ENCODE measurements at places on chromosomes 11 and 22.

DNA sequence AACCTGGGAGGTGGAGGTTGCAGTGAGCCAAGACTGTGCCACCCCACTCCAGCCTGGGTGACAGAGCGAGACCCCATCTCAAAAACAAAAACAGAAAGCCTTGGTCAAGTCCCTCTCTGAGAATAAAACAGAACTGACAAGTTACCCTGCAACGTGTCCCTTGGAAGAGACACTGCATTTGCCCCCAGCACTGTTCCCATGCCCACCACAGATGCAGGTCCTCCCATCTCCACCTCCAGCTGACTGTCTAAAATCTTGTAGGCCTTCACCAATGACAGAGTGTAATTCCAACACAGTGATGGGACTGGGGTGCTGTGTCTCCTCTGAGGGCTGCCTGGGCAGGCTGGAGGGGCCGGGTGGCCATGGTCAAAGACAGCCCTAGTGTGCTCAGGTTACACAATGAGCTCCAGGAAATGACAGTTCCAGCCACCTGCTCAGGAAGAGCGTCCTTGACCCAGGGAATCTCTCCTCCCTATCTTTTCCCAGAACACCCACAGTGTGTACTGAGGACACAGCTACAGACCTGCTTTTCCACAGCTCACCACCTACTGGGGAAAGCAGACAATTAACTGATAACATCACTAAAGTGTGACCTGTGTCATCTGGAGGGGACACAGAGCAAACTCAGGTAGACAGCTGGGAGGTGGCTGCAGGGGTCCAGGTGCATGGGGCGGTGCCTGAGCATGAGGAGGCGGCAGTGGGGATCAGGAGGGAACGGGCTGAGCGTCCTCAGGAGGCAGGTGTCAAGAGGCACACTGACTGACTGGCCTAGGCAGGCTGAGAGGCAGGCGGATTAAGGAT lies 56.4 kb downstream of the ARFGAP3 start:
- no peak for DNase-seq

GRCh38 chr11:8013833-8014232 lies 26.7 kb downstream of the EIF3F start:
- DNase-seq, result no peak

DNA sequence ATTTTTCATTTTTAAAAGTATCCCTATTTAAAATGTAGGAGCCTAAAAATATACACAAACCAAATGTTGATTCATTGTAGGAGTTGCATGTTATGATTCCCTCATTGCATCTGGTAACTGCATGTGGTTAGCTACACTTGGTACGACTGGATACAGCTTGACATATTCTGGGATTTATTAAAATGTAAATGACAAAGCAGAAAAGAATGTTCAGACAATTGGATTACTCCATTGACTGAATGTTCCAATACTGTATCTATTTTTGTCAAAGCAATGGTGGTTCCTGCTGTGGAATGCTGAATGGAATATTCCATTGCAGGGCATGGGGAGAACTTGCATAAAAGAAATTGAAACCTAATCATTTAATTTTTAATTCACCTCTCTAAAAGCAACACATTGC lies 30.8 kb downstream of the BLID start:
- no peak for DNase-seq

- no peak for DNase-seq
These were observed 168.9 kb upstream of the CHORDC1 start for GRCh38 chr11:90391756-90392155.

GRCh38 chr22:27880778-27881394 lies 38.2 kb downstream of the PITPNB start:
- DNase-seq, result no peak

DNA sequence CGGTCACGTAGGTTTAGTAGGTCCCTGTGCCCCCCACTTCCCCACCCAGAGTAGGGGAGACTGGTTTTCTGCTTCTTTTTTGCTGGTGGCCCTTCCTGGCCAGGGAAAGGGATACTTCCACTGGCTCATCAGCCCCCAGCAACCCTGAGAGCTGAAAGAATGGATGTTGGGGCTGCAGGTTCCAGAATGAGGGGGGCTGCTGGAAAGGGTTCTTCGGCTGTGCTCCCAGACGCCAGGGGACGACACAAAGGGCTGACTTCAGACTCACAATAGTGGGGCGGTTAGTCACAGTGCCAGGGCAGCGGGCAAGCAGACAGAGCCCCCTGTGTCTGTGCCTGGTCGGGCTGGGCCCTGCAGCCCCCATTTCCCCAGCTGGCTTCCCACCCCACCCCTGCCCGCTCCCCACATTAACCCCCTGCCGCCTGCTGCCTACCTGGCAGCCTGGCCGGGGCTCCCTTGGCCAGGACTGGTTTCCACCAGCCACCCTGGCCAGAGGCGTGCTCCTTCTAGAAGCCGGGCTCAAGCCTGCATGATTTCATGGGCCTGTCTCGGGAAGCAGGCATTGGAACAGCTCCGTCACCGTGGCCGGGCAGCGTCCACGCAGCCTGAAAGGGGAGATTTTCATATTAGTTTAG lies 79.1 kb upstream of the WNT7B start:
- DNase-seq, result no peak

- no peak for DNase-seq
These were observed 17.4 kb upstream of the OR10A5 start for GRCh38 chr11:6828103-6828502.

DNA sequence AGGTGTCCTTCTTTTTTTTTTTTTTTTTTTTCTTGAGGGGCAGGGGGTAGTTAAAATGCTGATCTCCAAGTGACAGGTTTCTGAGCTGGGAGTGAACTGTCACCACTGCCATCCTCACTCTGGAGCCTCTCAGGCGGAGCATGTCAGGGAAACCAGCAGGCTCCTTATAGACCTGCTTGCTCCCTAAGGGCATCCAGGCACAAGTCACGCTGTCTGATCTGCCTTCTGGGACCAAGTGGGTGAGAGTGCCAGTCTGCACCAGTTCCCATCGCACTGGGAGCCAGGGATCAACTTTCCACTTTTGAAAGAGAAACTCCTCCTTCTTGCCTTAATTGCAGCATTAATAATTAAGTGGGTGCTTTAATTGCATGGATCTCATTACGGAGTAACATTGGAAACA lies 537.9 kb upstream of the CADM1 start:
- no peak for DNase-seq

Measured in stimulated activated naive CD4-positive, alpha-beta T cell treated with Interleukin-2 at 50 U/mL for 16 hours (primary cell).